Activated CD4-positive, alpha-beta T cell treated with anti-CD3 and anti-CD28 coated beads, Interleukin-2, amount 50 U/mL, for 48 hours (primary cell): ENCODE measurements at places on chromosomes 6 and 20.
A peak's percentile ranks its signal among the peaks of the same experiment; 100 is the strongest.

DNA sequence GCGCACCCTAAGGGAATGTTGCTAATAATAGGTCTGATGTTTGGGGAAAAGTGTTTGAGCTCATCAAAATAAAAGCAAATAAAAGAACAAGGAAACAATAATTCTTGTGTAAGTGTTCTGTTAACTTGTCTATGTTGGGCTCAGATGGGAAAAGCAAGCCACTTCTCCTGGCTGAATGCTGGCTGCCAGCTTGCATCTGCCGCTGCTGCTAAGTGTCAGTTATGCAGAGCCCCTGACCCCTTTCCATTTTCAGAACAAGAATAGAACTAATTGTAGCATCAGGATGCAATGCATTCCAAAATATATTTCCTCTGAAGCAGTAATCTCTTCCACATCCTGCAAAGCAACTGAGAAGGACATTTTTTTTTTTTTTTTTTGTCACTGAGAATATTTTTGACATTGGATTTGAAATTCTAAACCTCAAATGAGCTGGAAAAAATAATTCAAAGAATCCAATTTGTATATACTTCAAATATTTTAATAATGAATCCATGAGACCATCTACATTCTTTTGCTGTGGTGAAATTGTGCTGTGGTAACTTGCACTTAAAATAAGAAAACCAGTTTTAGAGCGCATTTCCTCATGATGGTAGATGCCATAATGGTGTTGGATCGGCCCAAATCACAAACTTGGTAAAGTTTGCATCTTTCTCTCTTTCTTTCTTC, 43.9 kb upstream of the DEK start:
- no peak for DNase-seq

GRCh38 chr6:133474516-133474915, 233.4 kb downstream of the EYA4 start:
- DNase-seq, result no peak

DNA sequence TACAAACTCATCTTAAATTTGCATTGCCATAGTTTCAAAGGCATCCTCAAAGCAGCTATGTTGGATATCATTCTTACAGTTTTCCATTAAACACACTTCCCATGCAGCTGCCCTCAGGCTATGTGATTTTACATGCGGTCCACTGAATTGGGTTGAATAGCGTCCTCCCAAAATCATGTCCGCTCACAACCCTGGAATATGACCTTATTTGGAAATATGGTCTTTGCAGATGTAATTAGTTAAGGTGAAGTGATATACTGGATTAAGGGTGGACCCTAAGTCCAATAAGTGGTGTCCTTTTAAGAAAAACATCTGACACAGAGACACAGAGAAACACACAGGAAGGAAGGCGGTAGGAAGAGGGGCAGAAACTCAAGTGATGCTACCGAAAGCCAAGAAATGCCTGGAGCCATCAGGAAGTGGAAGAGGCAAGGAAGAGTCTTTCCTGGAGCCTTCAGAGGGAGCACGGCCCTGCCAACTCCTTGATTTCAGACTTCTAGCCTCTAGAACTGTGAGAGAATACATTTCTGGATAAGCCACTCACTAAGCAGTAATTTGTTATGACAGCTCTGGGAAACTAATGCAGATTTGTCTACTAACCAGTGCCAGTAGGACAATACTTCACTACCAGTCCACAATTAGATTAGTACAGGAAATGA, 42.7 kb upstream of the NHSL1 start:
- no peak for DNase-seq

DNA sequence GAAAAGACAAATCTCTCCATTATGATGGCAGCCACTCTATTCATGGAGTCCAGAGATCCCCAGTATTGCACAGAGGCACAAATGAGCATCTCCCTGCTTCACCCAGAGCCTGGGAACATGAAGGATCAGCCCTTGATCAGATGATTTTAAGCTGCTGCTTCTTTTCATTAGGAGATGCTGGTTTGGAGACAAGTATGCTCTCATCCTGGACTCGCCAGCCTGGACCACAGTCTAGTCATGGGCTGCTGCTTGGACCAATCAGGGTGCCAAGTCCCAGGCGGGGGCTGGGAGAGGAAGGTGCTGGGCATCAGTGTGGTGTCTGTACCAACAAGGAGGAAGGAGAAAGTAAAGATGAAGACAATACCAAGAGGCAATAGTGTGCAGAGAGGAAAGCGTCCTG, 195.7 kb upstream of the FOXQ1 start:
- no peak for DNase-seq

GRCh38 chr6:131255434-131255833, 120.2 kb downstream of the AKAP7 start:
- DNase-seq, result no peak

DNA sequence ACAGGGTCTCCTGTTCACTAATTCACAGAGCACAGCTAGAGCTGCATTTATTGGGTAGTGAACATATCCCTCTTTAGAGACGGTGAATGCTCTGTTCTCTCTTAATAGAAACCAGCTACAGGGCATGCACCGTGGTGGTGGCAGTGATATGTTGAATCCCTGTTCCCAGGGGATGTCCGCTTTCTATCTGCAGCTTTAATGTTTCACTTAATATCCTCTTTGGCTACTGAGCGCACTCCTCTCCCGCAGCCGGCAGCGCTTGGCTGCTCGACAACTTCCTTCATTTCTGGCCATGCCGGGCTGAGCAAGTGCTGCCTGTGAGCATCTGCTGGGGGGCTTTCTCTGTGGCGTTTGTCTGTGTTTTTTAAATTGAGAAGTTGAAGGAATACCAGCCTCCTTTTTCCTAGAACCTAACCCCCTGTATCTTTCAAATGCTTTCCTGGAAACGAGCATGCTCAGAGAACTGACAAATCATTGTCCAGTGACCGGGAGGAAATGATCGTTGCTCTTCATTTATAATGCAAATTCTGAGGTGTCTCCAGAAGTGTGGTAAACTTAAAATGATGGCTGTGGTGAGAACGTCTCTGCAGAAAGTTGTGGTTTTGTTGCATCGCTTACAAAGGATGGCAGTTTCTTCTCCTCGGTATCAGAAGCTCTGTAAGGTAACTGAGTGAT, 297.9 kb downstream of the UTRN start:
- peak; percentile 43 for DNase-seq
